Left forelimb (tissue), 1 donor: ENCODE measurements at places on chromosomes 6 and 20.

DNA sequence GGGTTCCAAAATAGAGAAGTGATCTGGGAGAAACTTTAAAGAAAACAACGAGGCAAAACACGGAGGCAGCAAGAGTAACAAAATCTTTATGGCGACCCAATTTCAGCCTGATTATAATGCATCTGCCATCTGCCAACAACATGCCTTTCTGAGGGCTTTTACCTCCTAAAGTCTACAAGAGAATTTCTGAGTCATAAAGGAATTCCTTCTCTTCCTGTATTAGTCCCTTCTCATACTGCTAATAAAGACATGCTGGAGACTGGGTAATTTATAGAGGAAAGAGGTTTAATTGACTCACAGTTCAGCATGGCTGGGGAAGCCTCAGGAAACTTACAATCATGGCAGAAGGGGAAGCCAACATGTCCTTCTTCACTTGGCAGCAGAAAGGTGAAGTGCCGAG is 226.6 kb downstream of the HACE1 start:
- no peak for DNase-seq

- DNase-seq: no peak
Measured at GRCh38 chr20:41654292-41654691, 36.1 kb upstream of the CHD6 start.

DNA sequence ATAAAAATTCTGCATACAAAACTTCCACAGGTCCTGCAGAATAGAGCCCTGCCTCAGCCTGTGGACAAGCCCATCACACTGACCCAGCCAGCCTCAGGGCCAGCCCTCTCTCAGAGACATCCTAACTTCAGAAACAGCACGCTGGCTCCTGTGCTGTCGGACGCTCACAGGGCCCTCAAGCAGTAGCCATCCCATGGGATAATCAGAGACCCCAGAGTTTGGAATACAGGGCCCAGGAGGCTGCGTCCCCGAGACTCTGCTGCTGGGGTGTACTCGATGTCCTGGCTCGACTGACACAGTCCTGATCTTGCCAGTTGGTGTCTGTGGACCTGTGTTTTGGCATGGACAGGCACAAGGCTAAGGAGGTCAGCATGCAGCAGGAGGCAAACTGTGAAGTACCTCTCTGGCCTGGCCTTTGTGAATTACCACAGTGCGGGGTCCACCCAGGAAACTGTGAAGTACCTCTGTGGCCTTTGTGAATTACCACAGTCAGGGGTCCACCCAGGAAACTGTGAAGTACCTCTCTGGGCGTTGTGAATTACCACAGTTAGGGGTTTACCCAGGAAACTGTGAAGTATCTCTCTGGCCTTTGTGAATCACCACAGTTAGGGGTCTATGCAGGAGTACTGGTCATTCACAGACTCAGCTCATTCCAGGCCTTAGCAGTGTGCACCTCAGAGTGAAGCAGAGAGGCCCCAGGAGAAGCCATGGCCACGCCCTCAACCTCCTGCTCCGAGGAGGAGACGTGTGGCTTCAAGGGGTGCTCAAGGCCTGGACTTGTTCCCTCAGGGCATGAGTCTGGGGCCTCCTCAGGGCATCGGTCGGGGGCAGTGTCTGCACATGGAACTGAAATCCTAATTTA is 212.4 kb downstream of the SYNDIG1 start:
- no peak for DNase-seq

DNA sequence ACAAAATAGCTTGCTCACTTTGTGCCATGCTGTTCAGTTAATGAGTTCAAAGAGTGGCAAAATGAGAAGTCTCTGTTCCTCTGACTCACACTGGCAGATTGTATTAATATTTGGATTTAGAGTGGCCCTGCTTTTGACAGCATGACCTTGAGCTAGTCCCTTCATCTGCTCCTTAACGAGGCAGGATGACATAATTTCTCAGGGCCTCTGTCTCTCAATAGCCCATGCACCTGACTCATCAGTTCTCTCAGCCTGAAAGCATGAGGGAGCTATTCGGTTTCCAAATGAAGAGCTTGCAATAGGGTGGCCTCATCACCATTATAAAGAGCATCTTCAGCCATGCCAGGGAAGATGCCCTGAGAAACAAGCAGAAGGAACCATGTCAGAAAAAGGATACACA is 38.2 kb downstream of the CAP2 start:
- no peak for DNase-seq

GRCh38 chr20:7038029-7038428 is 270.5 kb downstream of the BMP2 start:
- no peak for DNase-seq

- DNase-seq: no peak
Measured at GRCh38 chr6:5462856-5463255, 201.5 kb downstream of the FARS2 start.

GRCh38 chr6:27452496-27452897 is 20.4 kb downstream of the ZNF184 start:
- DNase-seq: no peak

- peak; percentile 81 for DNase-seq
Measured at GRCh38 chr6:53793318-53794136, 1.3 kb upstream of the LRRC1 start.

DNA sequence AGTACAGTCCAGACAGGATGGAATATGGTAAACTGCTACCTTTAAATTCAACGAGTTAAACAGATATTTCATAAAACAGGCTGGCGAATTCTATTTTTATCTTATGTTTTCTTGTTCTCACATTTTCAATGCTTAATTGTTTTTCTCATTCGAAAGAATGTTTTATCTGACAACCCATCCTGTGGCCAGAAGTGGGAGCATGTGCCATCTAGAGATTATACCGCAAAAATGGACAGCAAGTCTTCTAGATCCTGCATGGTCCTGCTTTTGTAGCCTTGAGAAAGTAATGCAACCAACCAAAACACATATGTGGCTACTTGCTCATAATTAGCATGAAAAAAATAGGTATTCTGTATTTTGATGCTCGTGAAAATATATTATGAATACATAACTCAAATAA is 30.7 kb downstream of the TUBB2B start:
- DNase-seq: no peak

- no peak for DNase-seq
Measured at GRCh38 chr6:112432853-112433252, 85.7 kb downstream of the RFPL4B start.

DNA sequence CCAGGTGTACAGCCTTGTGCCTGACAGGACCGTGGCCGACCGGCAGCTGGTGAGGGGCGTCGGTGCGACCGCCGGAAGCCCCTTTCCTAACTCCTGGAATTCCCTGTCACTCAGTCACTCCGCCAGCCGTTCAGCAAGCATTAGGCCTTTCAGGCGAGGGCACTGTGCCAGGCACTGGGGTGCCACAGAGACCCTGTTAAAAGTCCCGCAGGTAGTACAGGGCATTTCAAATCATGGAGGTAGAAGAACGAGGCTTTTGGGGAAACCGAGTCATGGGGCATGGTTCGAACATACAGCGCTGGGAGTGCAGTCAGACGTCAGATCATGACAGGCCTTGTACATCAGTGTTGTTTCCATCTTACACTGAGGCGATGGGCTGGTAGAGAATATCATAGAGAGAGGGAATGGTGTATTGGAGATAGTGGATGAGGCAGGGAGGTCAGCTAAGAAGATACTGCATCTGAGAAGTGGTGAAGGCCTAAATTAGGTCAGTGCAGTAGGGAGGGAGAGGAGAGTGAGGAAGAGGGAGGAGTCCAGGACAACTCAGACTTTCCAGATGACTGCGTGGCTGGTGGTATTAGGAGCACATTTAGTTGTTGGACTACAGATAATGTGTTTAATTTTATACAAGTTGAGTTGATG is 892 bp upstream of the DXO start:
- no peak for DNase-seq

- DNase-seq: no peak
Measured at GRCh38 chr6:52333840-52334200, 28.1 kb upstream of the PAQR8 start.

GRCh38 chr6:75117701-75118100 is 88.2 kb downstream of the COL12A1 start:
- no peak for DNase-seq

GRCh38 chr20:18852318-18852717 is 38.7 kb downstream of the SCP2D1 start:
- DNase-seq: no peak

DNA sequence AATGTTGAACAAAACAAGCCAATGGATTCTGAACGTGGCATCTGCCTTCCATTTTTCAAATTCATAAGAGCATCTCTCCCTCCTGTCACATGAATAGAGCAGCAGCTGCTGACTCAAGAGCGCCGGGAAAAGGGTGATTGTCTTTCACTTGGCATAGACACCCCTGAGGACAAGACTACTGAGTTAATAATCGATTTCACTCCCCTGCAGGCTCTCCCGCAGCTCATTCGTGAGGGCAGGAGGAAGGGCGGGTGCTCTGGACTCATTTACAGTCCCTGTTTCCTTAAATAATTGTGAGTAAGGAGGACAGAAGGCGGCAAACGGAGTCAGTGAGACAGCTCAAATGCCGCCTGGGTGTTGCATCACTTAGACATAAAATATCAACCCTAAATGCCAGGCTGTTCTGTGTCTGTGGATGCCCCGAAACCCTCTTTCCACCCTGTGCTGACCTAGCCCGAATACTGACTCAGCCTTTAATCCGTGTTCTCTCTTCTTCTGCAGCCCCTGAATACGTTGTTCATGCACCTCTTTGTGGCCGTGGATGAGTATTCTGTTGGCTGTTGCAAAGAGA is 21.6 kb downstream of the CFAP61 start:
- no peak for DNase-seq

GRCh38 chr6:46909371-46909770 is 12.4 kb downstream of the ADGRF5 start:
- DNase-seq: no peak

GRCh38 chr6:50826803-50827202 is 8.1 kb downstream of the TFAP2B start:
- DNase-seq: no peak

DNA sequence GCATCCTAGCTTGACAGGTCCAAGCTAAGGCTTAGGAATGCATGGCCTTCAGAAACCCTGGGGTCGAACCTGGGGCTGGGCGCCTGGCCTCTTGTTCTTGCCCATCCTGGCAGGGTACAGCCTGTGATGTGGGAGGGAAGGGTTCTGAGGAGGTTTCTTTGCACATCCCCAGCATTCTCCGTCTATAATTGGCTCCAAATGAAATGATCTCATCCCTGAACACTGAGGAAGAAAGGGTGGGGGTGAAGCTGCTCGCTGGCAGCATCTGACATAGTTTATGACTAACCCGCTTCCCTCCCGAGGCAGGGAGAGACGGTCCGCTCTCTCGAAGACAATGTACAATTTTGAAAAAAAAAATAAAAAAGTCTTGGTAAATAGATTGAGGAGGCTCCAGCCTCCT is 67.1 kb upstream of the ZNFX1 start:
- no peak for DNase-seq

DNA sequence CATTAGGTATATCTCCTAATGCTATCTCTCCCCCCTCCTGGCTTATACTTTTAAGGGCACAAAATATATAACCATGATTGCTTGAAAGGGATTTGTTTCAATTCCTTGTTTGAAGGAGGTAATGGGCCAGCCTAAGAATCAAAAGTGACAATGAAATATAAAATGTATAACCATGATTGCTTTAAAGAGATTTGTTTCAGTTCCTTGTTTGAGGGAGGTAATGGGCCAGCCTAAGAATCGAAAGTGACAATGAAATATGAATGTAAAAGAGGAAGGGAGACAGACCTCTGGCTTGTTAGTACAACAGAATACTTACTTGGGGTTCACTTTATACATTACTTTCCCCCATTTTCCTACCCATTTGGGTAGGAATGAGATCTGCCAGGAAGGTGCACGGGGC is 55.5 kb downstream of the FOXC1 start:
- no peak for DNase-seq

DNA sequence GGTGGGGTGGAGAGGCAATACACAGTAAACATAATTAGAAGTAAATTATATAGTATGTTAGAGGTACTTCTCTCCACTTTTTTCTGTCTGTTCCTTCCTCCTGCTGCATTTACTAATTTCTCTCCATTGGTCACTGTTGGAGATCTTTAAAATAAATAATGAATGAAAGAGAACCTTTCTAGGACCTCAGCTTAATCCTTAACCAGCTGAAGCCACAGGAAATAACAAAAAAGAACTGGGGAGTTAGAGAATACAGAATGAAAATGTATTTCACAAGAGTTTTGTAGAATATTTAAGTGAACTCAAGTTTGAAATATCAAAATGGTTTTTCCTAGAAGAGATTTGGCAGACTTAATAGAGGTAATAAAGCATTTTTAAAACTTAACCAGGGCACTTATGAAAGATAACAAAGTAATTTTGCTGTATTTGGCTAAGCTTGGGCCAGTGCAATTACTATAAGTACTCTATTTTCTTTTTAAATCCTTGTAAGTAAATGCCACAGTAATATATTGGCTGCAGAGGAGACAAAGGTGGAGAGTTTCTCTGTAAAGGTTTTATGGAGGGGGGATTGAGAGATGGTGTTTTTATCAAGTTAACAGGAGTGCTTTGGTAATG is 405.0 kb downstream of the CDKAL1 start:
- DNase-seq: no peak

- DNase-seq: no peak
Measured at GRCh38 chr6:100152201-100152600, 158.2 kb upstream of the MCHR2 start.

- DNase-seq: no peak
Measured at GRCh38 chr6:38171997-38172738, 352.6 kb downstream of the ZFAND3 start.

GRCh38 chr6:165668951-165669350 is 5.9 kb upstream of the PDE10A start:
- no peak for DNase-seq

DNA sequence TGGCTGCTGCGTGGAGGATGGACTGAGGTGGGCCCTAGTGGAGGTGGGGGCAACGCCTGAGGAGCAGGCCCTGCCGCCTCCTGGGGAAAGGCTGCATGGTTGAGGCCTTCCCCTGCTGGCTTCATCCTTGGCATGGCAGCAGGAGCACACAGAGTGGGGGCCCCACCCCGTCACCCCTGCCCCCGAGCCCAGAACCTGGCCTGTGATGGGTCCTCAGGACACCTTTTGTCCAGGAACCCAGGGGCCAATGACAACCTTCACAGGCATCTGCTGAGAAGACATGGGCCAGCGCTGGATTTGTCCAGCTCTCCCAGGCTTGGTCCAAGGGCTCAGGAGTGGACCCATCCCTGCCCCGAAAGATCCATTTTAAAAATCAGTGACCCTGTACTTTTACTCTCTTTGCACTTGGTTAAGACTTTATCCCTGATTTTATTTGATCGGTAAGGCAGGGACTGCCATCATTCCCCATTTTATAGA is 575 bp upstream of the SLC17A9 start:
- DNase-seq: no peak

- no peak for DNase-seq
Measured at GRCh38 chr20:2967841-2968240, 75.6 kb upstream of the GNRH2 start.

DNA sequence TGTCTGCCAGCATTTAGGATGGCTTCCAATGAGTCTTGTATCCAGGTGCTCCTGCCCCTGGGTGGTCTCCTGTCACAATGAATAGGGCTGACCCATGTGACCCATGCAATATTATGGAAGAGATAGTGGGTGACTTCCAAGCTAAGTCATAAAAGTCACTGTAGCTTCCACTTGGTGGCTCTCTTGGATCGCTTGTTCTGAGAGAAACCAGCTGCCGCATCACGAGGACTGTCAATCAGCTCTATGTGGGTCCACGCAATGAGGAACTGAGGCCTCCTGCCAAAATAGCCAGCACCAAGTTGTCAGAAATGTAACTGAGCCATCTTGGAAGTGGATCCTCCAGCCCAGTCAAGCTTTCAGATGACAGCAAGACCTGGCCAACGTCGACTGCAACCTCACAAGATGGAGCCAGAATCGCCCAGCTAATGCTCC is 14.9 kb upstream of the MATN4 start:
- DNase-seq: no peak
